ENCODE measurements at places on chromosomes 13 and 19. TPM values are rescaled to one million over a fixed set of nuclear protein-coding genes. Genes with fewer than 3 reads are reported as not detected.

Gene FSD1
- 13.1 TPM for total RNA-seq

Gene NUCB1
- 295 TPM for total RNA-seq

Gene STXBP2
- 29.8 TPM for total RNA-seq

Gene B3GNT8
- total RNA-seq: 5.1 TPM

Gene KDELR1
- 127 TPM for total RNA-seq

Measured in vein endothelial cell (primary cell).